ENCODE measurements at places on chromosomes 7 and 10.

DNA sequence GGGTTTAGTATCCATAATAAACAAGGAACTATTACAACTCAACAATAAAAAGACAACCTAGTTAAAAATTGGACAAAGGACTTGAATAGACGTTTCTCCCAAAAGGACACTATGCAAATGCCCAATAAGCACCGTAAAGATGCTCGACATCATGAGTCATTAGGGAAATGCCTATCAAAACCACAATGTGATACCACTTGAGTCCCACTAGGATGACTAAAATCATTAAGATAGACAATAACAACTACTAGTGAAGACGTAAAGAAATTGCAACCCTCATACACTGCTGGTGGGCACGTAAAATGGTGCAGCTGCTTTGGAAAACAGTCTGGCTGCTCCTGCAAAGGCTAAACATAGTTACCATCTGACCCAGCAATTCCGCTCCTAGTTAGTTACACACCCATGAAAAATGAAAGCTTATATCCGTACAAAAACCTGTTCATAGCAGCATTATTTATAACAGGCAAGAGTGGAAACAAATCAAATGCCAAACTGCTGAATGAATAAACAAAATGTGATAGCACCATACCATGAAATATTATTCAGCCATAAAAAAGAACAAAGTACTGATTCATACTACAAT is 17.3 kb downstream of the CCDC3 start:
- H3K27ac ChIP-seq, result no peak overlapping the region
- H3K4me3 ChIP-seq, result no peak overlapping the region
- no peaks in the 10 kb centered on the region for H3K36me3 ChIP-seq

DNA sequence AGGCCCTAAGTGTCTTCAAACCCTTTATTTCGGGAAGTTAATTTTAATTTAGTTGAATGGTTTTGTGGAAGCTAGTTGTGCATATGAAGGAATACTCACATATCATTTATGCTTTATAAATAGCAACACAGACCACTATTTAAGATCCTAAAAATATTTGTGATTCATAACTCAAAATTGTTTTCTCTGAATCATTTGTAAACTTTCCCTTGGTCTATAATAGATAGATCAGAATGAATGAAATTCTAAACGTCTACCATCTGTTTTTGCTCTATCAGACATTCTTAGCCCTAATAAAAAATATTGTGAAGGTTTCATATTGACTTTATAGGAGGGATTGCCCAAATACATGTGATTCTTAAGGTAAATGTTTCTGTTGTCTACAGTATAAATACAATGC is 43.5 kb downstream of the LOXL4 start:
- peaks cover 9% of the 10 kb centered on the region for H3K36me3 ChIP-seq
- no peaks in the 10 kb centered on the region for H3K27me3 ChIP-seq
- peaks cover 12% of the 10 kb centered on the region for H3K4me1 ChIP-seq
- H3K4me3 ChIP-seq, result no peak overlapping the region
- DNase-seq, result no peak

DNA sequence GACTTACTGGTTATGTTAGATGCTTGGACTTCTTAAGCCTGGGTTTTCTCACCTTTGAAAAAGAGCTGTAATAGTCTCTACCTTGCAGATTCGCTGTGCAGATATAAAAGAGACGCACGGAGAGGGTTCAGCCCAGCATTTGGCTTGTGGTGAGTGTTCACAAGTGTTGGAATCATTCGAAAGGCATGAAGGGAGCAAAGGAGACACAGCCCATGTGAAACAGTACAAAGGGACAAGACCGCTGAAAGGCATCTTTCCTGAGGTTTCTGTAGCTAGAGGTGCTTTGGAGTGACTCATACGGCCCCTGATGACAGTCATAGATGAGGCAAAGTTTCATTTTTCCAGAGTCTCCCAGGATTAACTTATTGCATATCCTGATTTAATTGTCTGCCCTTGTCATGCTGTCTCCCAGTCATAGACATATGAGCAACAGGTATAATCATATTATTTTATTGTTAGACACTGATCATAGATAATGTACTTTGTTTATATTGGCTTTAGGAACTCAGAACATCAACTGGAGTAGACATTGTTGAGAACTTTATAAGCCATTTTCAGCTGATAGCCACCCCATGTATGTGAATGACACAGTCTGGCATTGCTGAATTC is 171.1 kb downstream of the ADRA2A start:
- H3K27ac ChIP-seq, result no peak overlapping the region
- no peaks in the 10 kb centered on the region for H3K4me1 ChIP-seq
- no peak overlapping the region for H3K4me3 ChIP-seq
- H3K36me3 ChIP-seq, result no peaks in the 10 kb centered on the region
- H3K27me3 ChIP-seq, result no peaks in the 10 kb centered on the region

DNA sequence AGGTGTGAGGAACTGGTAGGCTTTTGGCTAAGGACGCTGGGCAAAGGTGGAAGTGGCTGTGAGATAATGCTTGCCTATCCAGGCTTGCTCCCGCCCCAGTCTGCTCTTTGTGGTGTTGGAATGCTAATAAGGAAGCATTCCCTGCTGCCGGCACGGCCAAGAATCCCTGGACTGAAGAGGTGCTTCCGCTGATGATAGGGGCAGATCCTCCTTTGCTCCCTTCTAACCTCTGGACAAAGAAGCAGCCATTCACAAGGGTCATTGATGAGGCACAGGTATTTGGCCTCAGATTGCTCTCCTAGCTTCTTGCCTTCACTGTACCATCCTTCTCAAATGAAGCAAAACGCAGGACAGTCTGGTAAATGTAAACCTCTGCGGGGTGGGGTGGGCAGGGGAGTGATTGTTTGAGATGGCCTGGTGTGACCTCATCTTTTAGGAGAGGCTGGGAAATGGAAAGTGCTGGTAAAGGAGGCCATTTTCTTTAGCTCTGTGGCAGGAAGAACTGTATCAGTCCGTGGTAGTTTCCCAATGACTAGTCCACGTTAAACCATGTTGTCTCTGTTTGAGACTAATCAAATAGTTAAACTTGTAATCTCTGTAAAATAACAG is 1.7 kb downstream of the PGAM1 start:
- peaks cover 41% of the 10 kb centered on the region for H3K4me1 ChIP-seq
- no peaks in the 10 kb centered on the region for H3K27me3 ChIP-seq
- H3K36me3 ChIP-seq, result peaks cover 34% of the 10 kb centered on the region
- DNase-seq, result no peak
- H3K4me3 ChIP-seq, result peak overlapping the region; percentile 97

DNA sequence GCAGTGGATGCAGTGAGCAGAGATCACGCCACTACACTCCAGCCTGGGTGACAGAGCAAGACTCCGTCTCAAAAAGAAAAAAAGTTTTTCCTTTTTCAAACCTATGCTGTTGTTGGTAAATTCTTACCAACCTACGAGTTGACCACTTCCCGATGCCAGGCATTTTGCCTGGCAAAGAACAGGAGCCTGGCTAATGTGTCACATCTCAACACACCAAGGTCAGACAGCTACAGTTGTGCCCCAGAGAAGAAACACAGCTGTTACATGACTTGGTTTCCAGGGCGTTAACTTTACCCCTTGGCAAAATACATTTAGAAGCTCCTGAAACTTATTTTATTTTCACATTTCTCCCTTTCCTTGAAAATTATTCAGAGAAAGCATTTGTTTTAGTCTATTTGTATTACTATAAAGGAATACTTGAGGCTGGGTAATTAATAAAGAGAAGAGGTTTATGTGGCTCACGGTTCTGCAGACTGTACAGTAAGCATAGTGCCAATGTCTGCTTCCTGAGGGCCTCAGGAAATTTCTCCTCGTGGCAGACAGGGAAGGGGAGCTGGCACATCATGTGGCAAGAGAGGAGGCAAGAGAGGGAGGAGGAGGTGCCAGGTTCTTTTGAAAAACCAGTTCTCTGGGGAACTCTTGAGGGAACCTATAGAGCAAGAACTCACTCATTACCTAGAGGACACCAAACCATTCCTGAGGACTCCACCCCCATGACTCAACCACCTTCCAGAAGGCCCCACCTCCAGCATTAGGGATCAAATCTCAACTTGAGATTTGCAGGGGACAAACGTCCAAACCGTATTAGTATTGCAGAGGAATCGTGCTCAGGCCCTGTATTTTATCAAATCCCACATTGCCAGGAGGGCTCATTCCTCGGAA is 83.3 kb downstream of the PAXIP1 start:
- H3K27me3 ChIP-seq, result peaks cover 5% of the 10 kb centered on the region
- H3K36me3 ChIP-seq, result no peaks in the 10 kb centered on the region

Data from spleen (tissue), 13 donors.